ENCODE measurements at places on chromosomes 4 and X.

GRCh38 chr4:180437601-180438000, 1805.6 kb upstream of the TENM3 start:
- DNase-seq, result no peak

DNA sequence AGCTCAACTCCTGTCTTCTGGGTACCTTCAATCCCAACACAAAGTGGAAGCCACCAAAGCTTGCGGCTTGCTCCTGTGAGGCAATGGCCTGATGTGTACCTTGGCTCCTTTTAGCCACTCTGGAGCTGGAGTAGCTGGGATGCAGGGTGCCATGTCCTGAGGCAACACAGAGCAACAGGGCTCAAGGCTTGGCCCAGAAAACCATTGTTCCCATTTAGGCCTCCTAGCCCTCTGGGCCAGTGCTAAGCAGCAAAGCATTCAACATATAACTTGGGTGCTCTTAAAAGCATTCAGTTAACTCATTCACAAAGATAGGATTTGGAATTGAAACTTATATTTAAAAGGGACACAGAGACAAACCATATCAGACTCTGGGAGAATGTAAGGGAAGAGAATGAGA, 194.5 kb upstream of the ARHGEF9 start:
- DNase-seq, result no peak

DNA sequence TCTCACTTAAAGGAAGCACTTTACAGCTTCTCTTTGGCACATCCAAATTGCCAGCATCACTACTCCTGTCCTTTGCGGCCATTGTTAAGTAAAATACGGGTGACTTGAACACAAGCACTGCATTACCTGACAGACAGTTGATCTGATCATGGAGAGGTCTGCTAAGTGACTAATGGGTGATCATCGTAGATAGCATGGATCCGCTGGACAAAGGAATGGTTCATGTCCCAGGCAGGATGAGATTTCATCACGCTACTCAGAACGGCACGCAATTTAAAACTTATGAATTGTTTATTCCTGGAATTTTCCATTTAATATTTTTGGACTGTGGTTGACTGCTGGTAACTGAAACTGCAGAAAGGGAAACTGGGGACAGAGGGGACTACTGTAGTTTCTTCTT, 94.1 kb downstream of the NEUROG2 start:
- DNase-seq, result no peak

DNA sequence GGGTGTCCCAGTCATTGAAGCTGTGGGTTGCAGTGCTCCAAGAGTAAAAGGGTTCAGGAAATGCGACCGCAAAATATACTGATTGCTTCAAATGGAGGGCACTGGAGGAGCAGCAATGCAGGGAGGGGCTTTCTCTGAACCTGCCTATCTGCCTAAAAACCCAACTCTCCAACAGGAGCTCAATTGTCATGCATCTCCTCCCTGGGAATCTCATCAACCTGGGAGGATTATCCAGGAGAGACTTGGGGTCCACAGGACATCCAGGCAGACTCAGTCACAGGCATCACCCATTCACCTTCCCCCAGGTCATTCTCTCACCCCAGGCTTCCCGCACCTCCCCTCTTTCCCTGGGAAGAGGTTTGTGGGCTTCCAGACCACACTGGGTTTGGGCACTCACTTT, 38.2 kb upstream of the TLR3 start:
- DNase-seq, result no peak

GRCh38 chr4:3186609-3187008, 62.4 kb upstream of the MSANTD1 start:
- no peak for DNase-seq
